ENCODE measurements at places on chromosomes 6 and 20.

GRCh38 chr20:21901470-21902275 lies 196.2 kb downstream of the PAX1 start:
- DNase-seq = peak; percentile 1

DNA sequence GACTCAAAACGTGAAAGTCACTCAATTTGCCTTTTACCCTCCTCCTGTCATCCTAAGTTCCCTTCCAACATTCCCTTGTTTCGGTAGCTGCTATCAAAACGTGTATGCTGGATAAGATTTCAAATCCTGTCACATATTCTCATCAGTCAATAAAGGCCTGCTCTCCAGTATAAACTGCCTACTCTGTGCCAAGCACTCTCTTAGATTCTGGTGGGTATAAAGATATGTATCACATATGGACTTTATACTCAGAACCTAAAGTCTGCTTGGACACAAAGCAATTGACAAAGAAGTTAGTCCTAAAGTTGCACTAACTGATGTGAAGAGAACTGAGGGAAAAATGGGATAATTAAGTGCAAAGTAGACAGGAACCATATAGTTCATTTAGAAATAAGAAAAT lies 476.6 kb upstream of the MARCKS start:
- DNase-seq = no peak

GRCh38 chr6:12014027-12014872 lies 2.1 kb downstream of the HIVEP1 start:
- peak; percentile 79 for DNase-seq

GRCh38 chr6:27891320-27891875 lies 20.8 kb downstream of the OR2B2 start:
- no peak for DNase-seq

DNA sequence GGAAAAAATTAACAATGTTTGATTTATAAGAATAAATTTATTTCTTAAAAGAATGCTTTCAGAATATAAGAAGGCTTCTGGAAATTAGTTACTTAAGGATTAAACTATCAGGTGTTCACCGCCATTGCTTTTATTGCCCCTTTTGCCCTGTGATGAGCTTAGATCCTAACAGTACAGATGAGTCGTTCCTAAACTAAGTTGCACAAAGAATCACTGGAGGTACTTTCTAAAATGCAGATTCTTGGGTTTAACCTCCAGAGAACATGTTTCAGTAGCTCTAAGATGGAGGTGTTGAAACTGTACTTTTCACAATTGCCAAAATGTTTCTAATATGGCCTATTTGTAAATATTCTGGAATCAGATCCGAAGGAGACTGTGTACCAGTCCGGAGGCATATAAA lies 211.9 kb downstream of the GMDS start:
- no peak for DNase-seq

DNA sequence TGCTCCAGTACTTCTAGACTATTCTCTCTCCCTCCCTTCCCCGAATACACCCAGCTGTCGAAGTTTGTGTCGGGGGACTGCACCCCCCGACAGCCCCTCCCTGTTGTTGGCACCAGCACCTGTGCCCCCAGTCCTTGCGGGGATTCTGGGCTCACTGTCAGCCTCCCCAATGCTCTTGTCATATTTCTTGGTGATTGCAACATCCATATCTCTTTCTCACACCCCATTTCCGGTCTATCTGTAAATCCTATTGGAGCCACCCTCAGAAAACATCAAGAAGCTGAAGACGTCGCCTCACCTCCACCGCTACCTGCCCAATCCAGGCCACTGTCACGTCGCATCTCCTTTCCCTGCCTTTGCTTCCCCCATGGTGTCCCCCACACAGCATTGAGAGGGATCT lies 32.6 kb upstream of the VSTM2L start:
- no peak for DNase-seq

- DNase-seq = no peak
Measured at GRCh38 chr20:62479656-62480055, 3.9 kb upstream of the GATA5 start.

Measured in fibroblast of skin of right quadriceps (primary cell).